ENCODE measurements at places on chromosomes 5 and 9. TPM values are rescaled to one million over a fixed set of nuclear protein-coding genes. Genes with fewer than 3 reads are reported as not detected.

- DNase-seq = no peak
- H3K4me3 ChIP-seq = peak overlapping the region; percentile 70
- H3K27ac ChIP-seq = peak overlapping the region; percentile 24
- peaks cover 68% of the 10 kb centered on the region for H3K27me3 ChIP-seq
- peaks cover 7% of the 10 kb centered on the region for H3K4me1 ChIP-seq
- H3K36me3 ChIP-seq = no peaks in the 10 kb centered on the region
Observed at GRCh38 chr5:180353980-180354452, 880 bp upstream of the GFPT2 start.

DNA sequence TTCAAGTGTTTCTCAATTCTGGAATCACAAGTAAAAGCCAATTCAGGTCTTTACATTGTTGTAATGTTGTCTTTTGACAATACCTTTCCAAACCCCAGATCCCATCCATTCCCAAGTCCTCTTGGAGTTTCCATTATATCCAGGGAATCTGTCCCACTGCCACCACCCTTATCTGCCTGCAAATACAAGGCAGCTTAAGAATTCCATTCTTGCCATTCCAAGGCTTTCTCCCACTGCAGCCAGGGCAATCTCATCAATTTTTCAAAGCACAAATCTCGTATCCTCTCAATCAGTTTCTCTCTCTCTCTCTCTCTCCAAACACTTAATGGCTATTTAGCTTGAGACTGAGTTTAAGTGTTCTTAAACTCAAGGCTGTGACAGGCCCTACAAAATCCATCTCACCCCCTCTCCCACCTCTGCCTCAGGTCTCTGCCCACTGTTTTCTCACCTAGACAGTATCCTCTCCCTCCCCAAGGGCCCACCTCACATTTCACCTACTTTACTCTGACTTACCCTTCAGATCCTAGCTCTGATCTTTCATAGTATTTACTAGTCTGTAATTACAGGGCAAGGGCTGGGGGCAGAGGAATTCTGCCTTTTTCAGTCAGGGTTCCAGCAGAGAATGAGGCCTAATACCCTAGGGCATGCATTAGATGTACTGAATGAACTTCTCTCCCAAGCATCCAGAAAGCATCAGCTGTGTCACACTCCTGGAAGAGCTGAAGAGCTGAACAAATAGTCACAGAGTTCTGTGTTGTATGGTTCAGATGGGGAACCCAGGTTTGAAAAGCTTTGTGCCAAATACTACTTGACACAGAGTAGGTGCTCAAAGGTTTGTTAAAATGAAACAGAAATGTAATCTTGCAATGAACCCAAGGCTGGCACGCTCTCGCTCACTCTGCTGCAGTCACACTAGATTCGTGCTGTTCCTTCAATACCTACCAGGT is 46.0 kb downstream of the RAPGEF1 start:
- peak overlapping the region; percentile 90 for H3K27ac ChIP-seq
- H3K4me1 ChIP-seq = peaks cover 61% of the 10 kb centered on the region

GRCh38 chr9:11973011-11973410 is 720.2 kb upstream of the TYRP1 start:
- H3K4me1 ChIP-seq = peaks cover 8% of the 10 kb centered on the region
- no peak overlapping the region for H3K4me3 ChIP-seq
- no peaks in the 10 kb centered on the region for H3K36me3 ChIP-seq
- no peak overlapping the region for H3K27ac ChIP-seq
- no peak for DNase-seq

DNA sequence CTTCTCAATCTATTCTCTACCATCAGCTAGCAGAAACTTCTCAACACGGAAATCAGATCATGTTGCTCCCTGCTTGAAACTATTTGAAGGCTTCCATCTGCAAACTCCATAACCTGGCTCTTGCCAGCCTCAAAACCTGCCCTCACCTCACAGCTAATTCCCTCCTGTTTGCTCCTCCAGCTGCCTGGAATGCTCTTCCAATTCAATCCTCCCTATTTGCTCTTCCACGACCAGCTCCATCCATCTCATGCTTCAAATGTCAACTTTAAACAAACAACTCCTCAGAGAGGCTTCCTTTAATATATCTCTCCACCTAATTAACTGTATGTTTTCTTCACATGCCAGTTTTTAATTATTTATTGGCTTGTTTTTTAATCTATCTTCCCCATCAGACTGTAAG is 1.5 kb downstream of the PLAA start:
- peak overlapping the region; percentile 98 for H3K4me3 ChIP-seq
- H3K4me1 ChIP-seq = peaks cover 19% of the 10 kb centered on the region
- peak overlapping the region; percentile 100 for H3K27ac ChIP-seq

PCDHA1 gene
- total RNA-seq = not detected

GRCh38 chr5:133953568-133954145 is 14.8 kb downstream of the C5orf15 start:
- DNase-seq = no peak
- H3K4me1 ChIP-seq = no peaks in the 10 kb centered on the region
- H3K27ac ChIP-seq = peak overlapping the region; percentile 56
- no peaks in the 10 kb centered on the region for H3K27me3 ChIP-seq
- H3K4me3 ChIP-seq = no peak overlapping the region
